ENCODE measurements at places on chromosomes 4 and X. TPM values are rescaled to one million over a fixed set of nuclear protein-coding genes. Genes with fewer than 3 reads are reported as not detected.

DNA sequence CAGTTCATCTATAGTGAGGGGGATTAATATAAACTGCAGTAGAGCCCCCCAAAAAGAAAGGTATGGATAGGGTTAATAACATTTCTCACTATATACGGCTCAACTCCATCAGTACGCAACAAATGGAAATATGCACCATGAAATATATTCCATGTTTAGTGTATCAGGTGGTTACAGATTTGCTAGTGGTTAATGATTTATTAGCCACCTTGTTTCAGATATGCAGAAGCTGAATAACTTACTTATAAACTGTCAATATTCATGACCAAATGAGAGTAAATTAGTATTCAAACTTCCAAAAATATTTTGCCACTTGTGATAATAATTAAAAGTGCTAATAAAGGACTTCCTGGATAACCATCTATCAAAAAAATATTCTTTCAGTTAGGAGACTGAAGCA is 14.8 kb downstream of the AMTN start:
- DNase-seq = no peak

DNA sequence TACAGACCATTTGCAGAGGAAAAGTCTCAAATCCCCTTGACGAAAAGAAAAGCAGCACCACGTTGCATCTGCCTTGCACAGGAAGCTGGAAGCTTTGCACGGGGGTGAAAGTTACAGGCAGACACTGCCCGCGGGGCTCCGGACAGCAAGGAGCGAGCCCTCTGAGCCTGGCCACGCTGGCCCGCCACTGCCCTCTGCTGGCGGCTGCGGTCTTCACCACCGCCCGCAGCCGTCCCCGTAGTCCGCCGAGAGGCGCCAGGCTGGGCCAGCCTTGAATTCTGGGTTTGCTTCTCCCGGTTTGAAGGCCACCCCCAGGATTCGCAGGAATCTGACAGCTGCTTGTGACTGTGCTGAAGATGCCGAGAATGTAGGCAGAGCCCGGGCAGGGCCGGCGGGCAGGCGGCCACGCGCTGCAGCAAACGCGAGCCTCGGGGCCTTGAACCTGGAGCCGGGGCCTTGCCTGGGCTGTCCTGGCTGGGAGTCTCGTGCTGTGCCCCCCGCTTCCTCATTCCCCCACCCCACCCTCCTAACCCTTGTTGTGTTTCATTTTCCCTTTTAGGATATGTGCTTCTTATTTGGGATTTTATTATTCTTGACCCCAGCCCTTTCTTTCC is 49.2 kb downstream of the ENPP6 start:
- peak; percentile 26 for DNase-seq

DNA sequence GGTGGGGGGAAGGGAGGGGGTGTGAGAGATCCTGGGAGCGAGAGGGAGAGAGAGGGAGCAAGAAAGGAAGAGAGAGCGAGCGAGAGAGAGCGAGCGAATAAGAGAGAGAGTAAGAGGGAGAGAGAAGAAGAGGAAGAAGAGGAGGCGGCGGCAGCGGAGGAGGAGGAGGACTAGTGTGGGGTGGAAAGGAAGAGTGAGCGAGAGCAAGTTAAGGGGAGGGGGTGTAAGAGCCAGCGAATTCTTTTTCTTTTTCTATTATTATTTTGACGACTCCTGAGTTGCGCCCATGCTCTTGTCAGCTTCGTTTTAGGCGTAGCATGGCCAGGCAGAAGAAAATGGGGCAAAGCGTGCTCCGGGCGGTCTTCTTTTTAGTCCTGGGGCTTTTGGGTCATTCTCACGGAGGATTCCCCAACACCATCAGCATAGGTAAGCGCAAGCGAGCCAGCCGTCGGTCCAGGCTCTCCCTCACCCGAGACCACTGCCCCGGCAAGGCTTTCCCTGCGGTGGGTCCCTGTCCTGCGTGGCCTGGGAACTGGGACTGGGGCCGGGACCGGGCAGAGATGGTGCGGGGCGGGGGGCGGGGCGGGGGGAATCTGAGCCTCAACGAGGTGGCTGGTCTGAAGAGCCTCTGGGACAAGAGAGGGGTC is at the start of gene GRIA3:
GRIA3 (plus strand) TSS at position 60 of the 647 bp plus-strand sequence; CDS start at position 318, 258 bp downstream.
- no peak for DNase-seq

DNA sequence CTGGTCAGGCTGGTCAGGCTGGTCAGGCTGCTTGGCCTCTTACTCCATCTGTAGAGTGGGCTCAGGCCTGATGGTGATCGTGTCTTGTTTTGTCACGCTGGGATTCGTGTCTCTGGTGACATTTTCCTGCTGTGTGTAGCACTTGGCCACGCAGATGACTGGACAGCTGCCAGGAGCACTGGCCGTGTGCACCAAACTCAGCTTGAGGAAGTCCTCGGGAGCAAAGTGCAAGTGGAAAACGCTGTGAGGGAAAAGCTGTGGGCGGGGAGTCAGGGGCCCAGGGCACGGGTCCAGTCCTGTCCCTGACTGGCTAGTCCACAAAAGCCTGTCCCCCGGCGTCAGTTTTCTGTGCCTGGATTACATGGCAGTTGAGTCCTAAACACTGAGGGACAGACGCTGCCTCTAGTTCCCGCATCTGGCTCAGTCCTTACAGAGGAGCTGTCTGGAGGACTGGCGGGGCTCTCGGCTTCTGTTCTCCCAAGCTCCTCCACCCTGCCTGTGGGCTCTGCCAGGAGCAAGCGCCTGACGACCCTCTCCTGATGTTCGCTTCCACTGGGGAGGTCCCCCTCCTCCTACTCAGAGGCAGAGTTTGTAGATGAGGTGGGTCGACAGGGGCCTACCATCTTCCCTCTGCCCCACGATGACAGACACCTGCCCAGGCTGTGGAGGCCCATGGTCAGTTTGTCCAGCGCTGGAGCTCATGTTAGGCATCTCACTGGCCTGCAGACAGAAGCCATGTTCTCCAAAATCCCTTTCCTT is 35.9 kb upstream of the GRPEL1 start:
- DNase-seq = peak; percentile 86

- no peak for DNase-seq
These were observed 38.2 kb upstream of the DCTD start for GRCh38 chr4:182955411-182955810.

DNA sequence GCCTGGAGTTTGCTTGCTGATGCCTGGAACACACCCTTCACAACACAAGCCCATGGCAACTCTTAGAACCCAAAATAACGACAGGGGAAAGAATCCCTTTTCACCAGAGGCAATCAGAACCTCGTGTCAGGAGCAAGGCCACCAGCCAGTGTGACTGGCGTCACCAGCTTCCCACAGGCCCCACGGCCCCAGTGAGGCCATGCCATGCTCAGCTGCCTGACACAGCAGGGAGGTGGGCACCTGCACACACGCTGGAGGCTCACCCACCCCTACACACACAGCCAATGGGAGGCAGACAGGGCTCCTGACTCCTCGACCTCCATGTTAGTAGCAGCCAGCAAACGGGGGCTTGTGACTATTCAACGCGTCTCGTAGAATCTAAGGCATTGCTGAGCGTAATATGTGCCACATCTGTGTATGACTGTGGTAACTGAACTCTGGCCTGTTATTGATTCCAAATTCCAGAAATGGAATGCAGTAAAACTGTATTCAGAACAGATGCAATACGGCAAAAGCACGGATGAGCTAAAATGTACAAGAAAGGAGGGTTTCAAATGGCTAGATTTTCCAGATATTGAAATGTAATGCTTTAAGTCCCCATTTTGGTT is 28.5 kb downstream of the RNF212 start:
- no peak for DNase-seq

DNA sequence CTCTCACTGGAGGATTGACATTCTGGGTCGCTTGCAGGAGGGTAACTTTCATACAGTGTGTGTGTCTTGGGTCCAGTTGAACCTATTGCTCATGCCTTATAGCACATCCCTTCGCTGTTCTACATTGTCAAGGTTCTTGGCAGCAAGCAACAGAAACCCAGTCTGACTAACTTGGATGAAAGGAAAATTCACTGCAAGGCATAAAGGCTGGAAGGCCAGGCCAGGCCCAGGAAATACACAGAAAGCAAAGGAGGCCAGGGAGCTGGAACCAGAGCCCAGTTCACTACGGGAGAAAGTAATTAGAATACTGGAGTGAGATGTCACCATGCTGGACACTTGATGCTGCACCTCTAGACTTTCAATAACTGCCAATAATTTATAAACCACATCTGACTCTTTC is 353.8 kb upstream of the GATB start:
- no peak for DNase-seq

- no peak for DNase-seq
These were observed 64.5 kb downstream of the ARL9 start for GRCh38 chr4:56570041-56570440.

The GYG2 gene
- 31.7 TPM for total RNA-seq

The SRPK3 gene
- total RNA-seq = not detected

The ABLIM2 gene
- total RNA-seq = 0.20 TPM
